ENCODE measurements at places on chromosomes 5 and 9.

DNA sequence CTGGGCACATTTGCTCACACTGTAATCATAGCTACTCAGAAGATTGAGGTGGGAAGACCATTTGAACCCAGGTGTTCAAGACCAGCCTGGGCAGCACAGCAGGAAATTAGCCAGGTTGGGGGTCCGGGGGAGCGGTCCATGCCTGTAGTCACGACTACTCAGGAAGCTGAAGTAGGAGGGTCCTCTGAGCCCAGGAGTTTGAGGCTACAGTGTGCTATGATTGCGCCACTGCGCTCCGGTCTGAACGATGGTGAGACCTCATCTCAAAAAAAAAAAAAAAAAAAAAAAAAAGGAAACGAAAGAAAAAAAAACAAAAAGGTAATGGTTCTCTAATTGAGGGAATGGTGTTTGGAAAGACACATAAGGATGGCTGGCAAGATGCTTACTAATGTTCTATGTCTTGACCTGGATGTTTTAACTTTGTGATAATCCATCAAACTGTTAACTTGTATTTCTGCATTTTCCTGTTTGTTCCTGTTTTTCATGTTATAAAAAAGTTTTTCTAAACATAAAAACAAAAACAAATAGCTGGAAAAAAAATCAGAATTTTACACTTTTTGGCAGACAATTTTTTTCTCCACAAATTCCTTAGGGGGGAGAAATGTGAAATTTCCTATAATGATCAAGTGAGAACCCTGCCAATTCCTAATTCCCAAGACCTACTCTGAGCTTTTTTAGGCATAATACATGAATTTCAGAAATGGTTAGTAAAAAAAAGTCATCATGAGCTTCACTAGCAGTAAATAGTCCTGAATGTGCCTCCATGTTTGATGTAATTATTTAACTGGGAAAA is 96.9 kb downstream of the DENND1A start:
- DNase-seq, result no peak

- no peak for DNase-seq
Observed at GRCh38 chr5:29930316-29930715, 1263.2 kb upstream of the CDH6 start.

DNA sequence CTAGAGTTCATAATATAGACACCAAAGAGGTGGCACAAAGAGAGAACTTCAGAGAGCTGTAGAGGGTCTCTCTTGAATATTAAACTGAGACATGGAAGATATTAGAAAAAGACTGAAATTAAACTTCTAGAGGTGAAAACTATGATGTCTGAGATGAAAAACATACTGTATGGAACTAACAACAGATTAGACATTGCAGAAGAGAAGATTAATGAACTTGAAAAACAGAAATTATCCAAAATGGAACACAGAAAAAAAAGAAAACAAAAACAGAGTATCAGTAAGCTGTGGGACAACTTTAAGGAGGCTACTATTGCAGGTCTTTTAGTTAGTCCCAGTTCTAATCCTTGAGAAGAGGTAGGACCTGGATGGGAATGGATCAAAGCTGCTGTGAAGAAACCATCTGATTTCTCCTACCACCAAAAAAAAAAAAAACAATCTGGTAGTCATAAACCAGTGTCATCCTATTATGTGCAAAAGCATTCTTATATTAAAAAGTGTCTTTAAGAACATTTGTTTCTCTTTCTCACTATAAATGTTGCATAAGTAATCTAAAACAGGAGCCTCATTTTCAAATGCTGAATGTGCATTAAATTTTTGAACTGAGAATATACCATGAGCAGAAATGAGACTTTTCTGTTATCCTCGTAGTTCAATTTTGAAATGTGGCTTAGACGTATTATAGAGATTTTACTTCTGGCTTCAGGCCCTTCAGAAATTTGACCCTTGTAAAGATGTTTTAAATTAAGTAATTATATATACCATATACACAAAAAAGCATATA is 96.2 kb downstream of the ERMP1 start:
- DNase-seq, result no peak

- DNase-seq, result no peak
Observed at GRCh38 chr5:125538469-125538868, 792.0 kb upstream of the ZNF608 start.

DNA sequence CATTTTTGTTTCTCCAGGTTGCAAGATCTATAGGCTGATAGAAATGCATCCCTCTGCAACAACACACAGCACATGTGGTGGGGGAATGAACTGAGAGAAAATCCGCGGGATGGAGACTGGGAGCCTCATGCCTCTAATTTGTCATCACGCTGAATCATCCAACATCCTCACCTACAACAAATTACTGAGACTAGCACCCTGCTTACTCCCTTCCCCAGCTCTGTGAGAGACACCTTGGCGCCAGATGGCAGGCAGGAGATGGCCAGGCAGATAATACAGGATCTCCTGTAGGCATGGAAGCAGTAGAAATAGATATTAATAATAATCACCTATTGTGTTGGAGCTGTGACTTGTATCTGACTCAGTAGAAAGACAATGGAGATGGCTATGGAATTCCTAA is 276.9 kb downstream of the SEMA5A start:
- no peak for DNase-seq

DNA sequence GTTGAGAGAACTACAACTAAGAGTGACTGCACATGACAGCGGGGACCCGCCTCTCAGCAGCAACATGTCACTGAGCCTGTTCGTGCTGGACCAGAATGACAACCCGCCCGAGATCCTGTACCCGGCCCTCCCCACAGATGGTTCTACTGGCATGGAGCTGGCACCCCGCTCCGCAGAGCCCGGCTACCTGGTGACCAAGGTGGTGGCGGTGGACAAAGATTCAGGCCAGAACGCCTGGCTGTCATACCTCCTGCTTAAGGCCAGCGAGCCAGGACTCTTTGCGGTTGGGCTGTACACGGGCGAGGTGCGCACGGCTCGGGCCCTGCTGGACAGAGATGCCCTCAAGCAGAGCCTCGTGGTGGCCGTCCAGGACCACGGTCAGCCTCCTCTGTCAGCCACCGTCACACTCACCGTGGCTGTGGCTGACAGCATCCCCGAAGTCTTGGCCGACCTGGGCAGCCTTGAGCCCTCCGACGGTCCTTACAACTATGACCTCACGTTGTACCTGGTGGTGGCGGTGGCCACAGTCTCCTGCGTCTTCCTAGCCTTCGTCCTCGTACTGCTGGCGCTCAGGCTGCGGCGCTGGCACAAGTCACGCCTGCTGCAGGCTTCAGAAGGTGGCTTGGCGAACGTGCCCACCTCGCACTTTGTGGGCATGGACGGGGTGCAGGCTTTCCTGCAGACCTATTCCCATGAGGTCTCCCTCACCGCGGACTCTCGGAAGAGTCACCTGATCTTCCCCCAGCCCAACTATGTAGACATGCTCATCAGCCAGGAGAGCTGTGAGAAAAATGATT is 2.1 kb downstream of the PCDHGA7 start:
- no peak for DNase-seq

- no peak for DNase-seq
Observed at GRCh38 chr5:59674763-59675162, 218.8 kb downstream of the PDE4D start.

- DNase-seq, result no peak
Observed at GRCh38 chr9:75198436-75198835, 110.1 kb downstream of the OSTF1 start.

GRCh38 chr5:77970891-77971290 is 194.8 kb upstream of the TBCA start:
- DNase-seq, result no peak

DNA sequence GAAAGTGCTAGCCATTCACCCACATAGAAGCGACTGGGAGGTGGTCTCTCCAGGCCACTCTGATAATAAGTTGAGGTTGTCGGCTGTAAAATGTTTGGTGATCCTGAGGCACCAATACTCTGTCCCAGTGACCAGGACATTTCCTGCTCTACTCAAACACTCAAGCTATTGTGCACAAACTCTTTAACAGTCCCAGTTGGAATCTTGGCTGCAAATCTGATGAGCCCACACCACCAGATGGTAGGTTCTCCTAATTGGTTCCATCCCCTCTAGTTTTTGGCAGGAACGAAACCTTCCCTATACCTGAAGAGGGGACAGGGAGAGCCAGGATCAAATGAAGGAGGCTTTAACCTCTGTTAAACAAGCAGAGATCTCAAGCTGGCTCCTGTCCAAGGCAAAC is 14.3 kb downstream of the GRIA1 start:
- no peak for DNase-seq

DNA sequence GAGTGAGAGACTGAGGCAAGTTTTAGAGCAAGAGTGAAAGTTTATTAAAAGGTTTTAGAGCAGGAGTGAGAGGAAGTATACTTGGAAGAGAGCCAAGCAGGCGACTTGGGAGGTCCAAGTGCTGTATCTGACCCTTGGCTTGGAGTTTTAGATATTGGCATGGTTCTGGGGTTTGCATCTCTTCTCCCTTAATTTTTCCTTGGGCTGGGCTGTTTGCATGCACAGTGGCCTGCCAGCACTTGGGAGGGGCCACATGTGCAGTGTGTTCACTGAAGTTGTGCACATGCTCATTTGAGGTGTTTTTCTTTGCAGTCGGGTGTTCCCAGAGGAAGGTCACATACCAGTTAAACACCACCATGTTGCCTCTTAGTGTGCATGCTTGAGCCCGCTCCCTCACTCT is 464.1 kb downstream of the DMRT2 start:
- no peak for DNase-seq

DNA sequence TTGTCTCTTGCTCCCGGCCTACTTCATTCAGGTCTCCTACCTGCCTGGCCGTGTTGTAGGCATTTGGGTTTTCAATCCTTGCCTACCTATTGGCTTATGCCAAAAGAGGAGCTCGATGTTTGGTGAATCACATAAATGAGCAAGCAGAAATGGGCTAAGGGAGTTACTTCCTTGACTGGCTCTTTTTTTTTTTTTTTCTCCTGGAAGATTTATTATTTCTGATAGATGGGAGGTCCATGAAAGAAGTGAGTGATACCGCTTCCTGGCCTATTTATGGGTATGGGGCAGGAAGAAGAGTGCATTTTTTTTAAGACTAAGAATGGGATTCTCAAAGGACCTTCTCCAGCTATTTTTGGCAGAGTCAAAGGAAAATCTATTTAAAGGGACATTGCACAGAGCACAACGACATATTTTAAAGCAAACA is 294.1 kb downstream of the ARHGAP26 start:
- no peak for DNase-seq

DNA sequence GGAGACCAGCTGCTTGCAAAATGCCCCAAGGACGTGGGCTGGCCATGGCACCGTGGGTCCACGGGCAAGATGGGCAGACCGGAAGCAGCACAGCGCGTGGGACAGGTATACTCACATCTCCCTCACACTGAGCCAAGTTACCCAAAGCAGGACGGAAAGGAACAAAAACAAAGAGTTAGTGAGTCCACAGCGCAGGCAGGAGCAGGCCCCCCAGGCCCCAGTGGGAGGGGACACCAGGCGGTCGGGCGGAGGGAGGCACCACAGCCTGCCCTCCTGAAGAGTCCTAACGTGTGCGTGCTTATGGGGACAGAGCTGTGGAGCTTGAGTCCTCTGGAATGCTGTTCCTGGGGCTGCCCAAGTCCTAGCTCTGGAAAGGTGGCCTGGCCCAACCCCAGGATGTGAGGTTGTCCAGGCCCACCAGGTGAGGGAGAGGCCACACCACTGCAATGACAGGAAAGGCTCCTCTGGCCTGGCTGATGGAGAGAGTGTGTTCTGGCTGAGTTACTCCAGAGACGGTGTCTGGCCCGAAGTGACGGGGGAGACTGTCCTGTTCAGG is 15.2 kb downstream of the SH3GLB2 start:
- no peak for DNase-seq

DNA sequence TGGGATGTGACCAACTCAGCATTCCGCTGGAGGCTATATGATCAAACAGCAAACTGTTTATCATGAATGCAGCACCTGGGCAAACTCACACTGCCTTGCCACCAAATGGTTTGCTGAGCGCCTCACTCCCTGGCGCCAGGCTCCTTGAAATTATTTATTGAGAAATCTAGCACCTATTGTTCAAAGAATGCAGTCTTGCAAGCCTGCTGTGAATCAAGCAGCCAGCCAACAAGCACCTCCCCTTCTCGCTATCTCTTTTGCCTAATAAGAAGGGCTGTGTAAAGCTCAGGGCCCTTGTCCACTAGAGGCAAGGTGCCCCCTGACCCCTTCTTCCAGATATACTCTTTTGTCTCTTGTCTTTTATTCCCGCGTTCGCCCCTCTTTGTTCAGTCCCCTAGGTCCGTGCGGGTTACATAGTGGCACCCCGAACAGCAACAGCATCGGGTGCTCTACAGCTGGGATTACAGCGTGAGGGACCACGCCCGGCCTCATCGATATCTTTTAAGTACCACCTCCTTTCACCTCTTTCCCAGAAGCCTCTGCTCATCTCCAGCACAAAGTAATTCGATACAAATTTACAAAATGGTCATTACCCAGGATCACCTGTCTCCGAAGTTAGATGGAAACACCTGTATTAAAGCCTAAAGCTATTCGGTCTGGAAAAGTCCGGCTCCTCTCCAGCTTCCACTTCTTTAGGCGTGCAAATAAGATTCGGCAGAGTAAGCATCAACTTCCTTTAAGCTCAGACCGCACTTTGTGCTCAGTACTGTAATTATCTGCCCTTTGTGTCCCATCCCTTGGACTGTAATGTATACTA is 896 bp downstream of the RIGI start:
- no peak for DNase-seq

DNA sequence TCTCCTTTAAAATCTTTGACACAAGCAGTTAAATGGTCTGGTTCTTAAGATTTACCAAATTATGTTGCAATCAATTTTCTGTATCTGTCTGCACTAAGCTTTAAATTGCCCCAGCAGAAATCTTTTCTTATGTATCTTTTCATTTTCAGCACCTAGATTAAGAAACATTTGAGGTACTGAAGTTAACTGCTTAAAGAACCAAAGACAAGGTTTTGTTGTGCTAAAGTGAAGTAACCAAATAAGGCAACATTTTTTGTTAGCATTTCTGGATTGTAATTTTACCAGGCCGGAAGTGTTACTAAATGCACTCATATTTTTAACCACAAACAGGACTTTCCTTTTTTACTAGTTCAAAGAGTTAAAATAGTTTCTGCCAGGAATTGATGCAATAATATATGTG is 24.1 kb upstream of the MTAP start:
- DNase-seq, result no peak

- DNase-seq, result no peak
Observed at GRCh38 chr5:125065741-125066140, 319.3 kb upstream of the ZNF608 start.

DNA sequence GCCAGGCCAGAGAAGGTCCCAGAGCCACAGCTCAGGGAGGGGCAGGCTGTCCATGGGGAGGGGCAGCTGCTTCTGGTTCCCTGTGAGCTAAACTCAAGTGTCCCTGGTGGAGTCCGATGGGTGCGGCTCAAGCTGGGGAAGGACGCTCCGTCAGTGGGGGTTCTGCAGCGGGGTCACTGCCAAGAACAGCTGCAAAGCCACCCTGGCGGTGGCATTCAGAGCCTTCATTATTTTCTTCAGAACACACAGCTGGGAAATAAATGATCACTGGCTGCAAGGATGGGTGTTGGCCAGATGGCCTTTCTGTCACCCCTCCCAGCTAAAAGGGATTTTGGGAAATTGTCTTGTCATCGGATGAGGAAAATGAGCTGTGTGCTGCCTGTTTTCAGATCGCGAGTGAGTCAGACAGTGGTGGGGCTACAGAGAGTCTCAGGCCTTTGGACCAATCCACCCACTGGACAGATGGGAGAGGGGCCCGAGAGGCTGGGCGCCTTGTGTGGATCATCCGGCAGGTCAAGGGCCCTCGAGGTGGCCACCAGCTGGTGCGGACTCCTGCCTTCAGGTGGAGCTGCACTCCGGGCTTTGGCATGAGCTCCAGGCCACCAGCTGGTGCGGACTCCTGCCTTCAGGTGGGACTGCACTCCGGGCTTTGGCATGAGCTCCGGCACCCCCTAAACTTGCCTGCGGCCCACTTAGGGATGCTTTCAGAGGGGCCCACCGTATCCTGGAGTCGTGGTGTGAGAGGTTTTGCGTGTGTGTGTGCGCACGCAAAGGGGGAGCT is 17.9 kb upstream of the GFPT2 start:
- no peak for DNase-seq
